ENCODE measurements at places on chromosomes 6 and 20. TPM values are rescaled to one million over a fixed set of nuclear protein-coding genes. Genes with fewer than 3 reads are reported as not detected.

The KIAA1586 gene
- polyA plus RNA-seq, result 10.8 TPM

The ERVFRD-1 gene
- polyA plus RNA-seq, result 0.08 TPM

The PTCRA gene
- not detected for polyA plus RNA-seq

The ANKRD66 gene
- 0.61 TPM for polyA plus RNA-seq

The FUT9 gene
- polyA plus RNA-seq, result 0.17 TPM

The PACRG gene
- polyA plus RNA-seq, result 1.7 TPM

The KIFC1 gene
- 18.1 TPM for polyA plus RNA-seq

The YTHDF1 gene
- polyA plus RNA-seq, result 31.7 TPM

The BFSP1 gene
- 2.4 TPM for polyA plus RNA-seq

The BMP2 gene
- polyA plus RNA-seq, result 2.6 TPM

The WFDC5 gene
- not detected for polyA plus RNA-seq

The GPSM3 gene
- 9.9 TPM for polyA plus RNA-seq
